ENCODE measurements at places on chromosomes 5 and 9.

- DNase-seq, result no peak
Measured at GRCh38 chr9:128408963-128409431, 11.7 kb upstream of the CERCAM start.

DNA sequence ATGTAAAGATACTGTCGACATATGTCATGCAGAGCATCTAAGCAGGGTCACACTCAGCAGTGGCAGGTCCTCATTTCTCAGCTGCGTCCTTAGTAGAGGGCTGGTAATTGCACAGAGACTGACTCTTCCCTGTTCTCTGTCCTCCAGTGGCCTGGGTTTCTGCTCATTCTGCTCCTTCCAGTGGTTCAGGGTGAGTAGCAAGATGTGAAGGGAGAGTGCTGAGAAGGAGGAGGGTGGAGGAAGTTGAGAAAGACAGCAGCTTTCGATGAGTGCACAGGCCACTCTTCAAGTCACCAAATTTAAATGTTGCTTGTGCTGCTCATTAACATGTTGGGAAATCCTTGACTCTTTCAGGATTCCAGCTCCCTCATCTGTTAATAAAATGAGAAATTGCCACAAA is 203.9 kb downstream of the FBXL7 start:
- no peak for DNase-seq

- DNase-seq, result no peak
Measured at GRCh38 chr5:38290028-38290653, 31.8 kb downstream of the EGFLAM start.

GRCh38 chr5:123273984-123274383 is 149.2 kb downstream of the CEP120 start:
- DNase-seq, result no peak

DNA sequence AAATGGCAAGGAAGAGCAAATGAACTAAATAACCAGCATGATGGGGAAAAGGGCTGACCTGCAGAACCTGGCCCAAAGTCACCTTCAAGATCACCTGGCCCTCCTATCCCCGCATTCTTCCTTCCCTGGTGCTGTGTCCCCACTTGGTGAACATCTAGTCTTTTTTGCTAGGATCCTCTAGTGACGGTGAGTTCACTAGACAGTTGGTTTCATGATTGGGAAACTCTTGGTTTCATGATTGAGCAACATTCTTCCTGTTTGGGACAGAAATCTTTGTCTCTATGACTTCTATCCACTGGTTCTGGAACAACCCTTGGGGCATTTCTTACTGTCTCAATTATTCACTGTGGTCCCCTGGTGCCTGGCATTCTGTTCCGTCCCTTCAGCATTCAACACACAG is 50.2 kb upstream of the DAB2IP start:
- no peak for DNase-seq

DNA sequence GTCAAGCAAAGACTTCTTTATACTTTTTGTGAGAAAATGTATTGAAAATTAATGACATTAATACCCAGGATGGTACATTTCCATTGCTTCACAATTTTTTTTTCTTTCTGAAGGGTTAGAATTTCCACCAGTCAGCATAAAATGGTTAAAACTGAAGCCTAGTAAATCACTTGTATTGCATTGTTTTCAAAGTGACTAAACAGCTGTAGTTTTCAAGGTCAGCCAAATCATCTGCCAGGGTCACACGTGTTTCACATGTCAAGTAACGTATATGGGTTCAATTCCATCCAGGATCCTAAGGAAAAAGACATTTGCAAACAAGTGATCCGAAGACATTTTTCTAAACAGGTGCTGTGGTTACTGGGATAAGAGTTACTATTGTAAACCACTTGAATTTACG is 574.2 kb downstream of the RAB3C start:
- no peak for DNase-seq

DNA sequence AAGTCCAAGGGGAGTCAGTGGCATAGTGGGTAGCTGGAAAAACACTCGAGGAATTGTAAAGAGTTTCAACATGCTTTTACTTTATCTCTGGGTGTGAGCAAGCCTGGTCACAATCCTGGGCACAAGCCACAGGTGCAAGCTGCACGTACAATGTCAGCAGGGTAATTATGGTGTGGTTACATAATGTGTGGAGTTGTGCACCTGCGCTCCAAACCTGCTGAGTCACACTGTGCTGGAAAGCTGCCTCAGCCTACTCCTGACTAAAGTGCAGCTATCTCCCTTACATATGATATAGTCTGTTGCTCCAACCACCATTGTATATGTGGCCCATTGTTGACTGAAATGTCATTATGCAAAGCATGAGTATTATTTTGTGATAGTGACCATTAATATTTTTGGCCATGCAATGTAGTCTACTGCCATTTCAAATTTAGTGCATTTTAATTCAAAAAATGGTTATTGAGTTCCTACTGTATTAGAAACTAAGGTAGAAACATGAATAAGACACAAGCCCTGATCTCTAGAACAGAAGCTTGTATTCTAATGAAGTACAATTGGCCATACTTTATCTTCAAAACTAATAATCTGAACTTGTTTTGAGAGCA is 160.9 kb upstream of the SLC30A5 start:
- DNase-seq, result no peak

DNA sequence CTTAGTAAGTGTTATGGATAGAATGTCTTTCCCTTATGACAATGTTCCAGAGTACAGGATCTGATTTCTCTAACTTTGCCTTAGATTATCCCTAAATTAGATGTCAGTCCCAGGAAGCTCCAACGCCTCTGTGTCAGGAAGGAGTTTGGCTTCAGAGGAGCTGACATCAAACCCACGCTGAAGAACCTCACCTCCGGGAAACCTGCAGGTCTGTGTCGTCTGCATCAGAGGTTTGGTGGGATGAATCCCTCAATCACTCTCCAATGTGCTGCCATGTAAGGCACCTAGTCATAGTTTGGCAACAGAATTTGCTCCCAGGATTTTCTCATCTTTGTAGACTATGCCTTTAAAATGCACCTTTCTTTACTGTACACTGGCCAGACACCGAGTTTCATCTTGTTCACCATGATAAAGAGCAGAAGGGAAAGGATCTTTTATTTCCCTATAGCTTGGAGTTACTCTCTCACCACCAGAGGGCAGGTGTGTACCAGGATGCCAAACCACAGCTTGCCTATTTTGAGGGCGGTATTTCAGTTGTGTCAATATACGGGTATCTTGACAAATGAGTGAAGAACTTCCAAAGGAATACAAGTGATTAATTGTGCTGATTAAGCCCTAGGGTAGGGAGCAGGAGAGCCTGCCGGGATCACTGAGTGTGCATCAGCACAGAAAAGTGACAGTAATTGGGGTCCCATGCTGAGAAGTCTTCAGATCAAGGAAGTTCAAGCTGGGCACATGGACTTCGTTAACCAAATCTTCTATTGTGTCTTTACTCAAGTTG is 23.4 kb downstream of the MINAR2 start:
- DNase-seq, result peak; percentile 47

- no peak for DNase-seq
Measured at GRCh38 chr9:4258320-4259090, 41.4 kb downstream of the GLIS3 start.
